ENCODE measurements at places on chromosomes 4 and X.

DNA sequence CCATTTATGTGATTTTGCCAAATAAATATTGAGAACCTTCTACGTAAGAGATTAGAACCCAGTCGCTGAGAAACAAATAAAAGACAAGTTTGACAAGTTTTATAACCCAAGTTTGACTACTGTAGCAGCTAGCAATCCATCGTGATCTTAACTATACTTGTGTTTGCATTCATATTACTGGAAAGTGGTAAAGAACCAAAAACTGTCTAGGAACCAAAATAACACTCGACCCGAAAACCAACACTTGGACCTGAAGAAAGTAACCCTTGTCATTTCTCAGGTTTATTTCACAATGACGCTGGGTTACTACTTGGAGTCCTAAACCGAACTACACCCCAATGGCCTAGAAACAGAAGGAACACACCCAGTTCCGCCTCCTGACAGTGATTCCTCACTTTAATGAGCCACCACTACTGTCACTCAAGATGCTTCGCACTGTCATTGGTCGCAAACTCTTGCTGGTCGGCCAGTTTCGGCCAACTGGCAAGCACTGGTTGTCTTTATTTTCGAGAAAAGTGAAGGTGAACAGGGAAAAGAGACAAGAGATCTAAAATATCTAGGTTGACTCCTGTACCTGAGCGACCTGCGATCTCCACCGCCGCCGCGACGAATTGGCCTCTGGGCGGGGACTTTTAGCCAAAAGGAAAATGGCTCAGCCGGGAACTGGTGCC, 496 bp downstream of the FBXO8 start:
- DNase-seq = peak; percentile 62

DNA sequence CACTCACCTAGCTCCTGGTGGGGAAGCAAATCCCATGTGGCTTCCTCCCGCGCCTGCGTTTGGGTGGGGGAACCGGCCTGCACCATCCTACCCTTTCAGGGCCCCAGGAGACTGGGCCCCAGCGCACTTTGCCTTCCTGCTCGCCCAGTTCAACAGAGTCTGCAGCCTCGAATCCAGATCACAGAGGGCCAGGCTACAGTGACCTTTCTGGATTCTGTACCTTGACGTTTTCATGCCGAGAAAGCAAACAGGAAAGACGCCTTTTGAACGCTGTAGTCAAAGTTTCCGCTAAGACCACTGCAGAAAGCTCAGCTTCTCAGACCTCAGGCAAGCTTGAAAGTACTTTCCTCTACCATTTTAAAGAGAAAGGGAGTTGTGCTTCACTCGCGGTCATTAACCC, 7.4 kb upstream of the BEND2 start:
- no peak for DNase-seq

DNA sequence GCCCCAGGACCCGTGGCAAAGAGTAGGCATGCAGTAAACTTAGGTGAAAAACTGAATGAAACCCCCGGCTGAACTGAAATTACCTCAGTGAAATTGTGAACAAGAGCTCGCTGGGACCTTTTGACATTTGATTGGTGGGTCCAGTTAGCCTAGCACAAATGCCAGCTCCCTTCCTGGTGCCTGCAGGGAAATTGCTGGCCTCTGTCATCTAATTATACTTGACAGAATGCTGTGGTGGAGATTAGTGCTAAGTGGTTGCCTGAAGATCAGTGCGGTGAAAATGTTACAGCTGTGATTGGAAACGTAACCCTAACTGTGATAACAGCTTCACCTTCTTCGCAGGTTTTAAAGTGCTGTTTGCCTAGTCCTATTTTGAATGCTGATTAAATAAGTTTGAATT, 43.0 kb downstream of the ADD1 start:
- DNase-seq = no peak

GRCh38 chrX:69362856-69363255, 141.3 kb upstream of the NALF2 start:
- no peak for DNase-seq

DNA sequence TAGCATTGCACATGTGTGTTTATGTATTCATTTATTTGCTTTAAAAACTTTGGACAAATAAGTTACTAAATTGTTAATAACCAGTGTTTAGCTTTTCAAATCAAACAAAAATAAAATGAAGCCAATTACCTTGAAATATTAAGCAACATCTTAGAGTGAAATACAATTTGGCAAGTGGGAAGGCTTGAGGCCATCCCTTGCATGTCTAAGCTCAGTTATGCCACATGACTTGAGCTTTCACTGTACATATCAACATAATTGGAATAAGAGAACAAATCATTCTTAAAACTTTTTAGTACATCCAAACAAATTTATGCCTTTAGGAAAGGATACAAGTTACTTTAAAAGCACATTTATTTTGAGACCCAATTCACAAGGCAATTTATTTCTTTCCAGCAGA, 640.6 kb downstream of the SPRY1 start:
- DNase-seq = no peak

DNA sequence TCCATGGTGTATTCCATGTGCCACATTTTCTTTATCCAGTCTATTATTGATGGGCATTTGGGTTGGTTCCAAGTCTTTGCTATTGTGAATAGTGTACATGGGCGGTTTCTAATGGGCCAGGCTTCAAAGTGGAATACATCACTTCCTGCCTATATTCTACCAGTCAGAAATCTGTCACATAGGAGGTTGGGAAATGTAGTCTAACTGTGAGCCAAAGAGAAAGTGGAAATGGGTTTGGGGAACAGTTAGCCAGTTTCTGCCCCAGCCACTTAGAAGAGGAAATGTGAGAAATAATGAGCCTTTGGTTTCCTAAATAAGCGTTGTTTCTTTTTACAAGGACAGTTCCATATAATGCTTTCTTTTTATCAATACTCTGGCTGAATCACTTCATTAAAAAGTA, 85.1 kb upstream of the AP1S2 start:
- no peak for DNase-seq

DNA sequence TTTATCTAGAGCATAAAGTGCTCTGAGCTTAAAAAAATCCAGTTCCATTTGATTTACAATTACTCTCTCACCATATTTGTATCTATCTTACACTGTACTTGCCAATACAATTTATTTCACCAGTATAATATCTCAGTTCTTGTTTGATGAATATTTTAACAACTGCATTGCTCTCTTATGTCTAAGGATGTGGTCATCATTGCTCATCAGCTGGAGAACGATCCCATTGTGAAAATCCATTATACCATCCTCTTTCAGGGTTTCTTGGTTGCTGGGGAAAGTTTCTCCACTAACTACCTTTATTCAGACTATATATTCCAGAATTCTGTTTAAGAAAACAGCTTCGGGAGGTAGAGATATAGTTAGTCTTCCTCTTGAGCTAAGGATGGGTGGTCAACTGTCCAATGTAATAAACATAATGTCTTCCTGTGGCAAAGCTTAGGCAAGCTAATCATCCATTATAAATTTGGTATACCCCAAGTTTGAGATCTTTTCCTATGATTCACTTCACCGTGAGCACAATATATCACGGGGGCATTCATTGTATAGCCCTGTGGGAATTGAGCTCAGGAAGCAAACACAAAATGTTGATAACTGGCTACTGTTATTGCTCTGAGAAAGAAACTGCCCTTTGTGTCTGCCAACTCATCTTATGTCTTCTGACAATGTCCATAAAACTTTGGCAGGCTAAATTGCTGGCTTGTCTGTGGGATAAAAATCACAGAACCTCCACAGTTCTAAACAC, 2361.9 kb downstream of the ARAP2 start:
- no peak for DNase-seq

- DNase-seq = no peak
Measured at GRCh38 chr4:161359491-161359890, 804.3 kb downstream of the FSTL5 start.
